Peyer's patch (tissue), 4 donors: ENCODE measurements at places on chromosomes 1 and 21.
A peak's percentile ranks its signal among the peaks of the same experiment; 100 is the strongest.

DNA sequence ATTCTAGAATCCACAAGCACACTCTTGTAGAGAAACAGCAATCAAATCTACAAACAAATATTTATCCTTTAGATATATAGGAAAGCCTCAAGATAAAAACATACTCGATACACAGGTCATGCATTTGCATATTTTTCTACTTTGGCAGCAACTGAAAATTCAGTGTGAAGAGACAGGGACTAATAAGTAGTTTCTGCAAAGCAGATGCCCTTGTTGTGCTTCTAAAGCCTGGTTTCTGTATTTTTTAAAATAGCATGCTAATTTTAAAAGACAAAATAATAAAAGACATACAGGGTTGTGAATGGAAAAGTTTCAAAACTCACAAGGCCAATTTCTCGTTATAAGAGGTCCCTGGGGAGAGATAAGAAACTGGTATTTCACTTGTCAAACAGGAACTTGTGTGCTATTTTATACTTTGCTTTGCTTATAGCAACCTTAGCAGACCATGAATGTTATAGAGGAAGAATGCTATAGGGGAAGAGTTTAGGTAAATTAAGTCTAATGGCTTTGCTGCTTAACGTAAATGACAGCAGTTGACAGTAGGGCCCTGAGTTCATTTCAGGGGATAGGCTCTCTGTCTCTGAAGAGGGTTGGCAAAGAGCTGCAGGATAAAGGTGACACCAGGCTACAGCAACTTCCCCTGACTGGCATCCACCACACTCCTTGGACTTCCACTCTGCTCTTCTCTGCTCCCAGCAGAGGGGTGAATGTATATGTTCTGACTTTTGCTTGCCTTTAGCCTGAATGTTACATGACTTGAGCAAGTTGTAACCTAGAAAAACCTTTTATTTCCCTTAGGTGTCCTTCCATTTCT is 9.4 kb upstream of the RGS13 start:
- no peaks in the 10 kb centered on the region for H3K4me1 ChIP-seq
- no peak overlapping the region for H3K27ac ChIP-seq
- H3K27me3 ChIP-seq, result no peaks in the 10 kb centered on the region
- no peaks in the 10 kb centered on the region for H3K36me3 ChIP-seq

GRCh38 chr1:166870584-166870983 is 5.5 kb downstream of the TADA1 start:
- no peak overlapping the region for H3K27ac ChIP-seq
- peaks cover 24% of the 10 kb centered on the region for H3K36me3 ChIP-seq
- H3K4me3 ChIP-seq, result no peak overlapping the region
- DNase-seq, result no peak
- no peaks in the 10 kb centered on the region for H3K27me3 ChIP-seq
- H3K4me1 ChIP-seq, result no peaks in the 10 kb centered on the region

GRCh38 chr1:53295726-53296116 is 32.1 kb downstream of the LRP8 start:
- H3K36me3 ChIP-seq, result no peaks in the 10 kb centered on the region
- H3K27me3 ChIP-seq, result no peaks in the 10 kb centered on the region
- DNase-seq, result no peak

- no peak for DNase-seq
- no peaks in the 10 kb centered on the region for H3K4me1 ChIP-seq
- no peak overlapping the region for H3K27ac ChIP-seq
- H3K27me3 ChIP-seq, result no peaks in the 10 kb centered on the region
- H3K36me3 ChIP-seq, result no peaks in the 10 kb centered on the region
These were observed 59.9 kb downstream of the TP53BP2 start for GRCh38 chr1:223785808-223786207.

DNA sequence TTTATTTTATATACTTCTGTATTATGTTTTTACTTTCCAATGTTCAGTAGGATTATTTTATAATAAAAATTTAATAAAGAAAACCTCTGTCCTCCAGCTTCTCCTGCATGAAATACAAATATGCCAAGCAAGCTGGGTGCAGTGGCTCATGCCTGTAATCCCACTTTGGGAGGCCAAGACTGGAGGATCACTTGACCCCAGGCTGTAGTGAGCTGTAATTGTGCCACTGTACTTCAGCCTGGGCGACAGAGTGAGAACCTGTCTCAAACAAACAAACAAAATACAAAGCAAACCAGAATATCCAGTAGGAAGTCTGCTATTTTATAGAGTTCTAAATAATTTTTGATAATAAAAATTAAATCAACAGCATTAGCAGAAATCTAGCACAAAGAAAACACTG is 168.8 kb downstream of the EIF4G3 start:
- H3K36me3 ChIP-seq, result no peaks in the 10 kb centered on the region
- no peaks in the 10 kb centered on the region for H3K4me1 ChIP-seq
- no peak overlapping the region for H3K4me3 ChIP-seq
- H3K27me3 ChIP-seq, result no peaks in the 10 kb centered on the region

DNA sequence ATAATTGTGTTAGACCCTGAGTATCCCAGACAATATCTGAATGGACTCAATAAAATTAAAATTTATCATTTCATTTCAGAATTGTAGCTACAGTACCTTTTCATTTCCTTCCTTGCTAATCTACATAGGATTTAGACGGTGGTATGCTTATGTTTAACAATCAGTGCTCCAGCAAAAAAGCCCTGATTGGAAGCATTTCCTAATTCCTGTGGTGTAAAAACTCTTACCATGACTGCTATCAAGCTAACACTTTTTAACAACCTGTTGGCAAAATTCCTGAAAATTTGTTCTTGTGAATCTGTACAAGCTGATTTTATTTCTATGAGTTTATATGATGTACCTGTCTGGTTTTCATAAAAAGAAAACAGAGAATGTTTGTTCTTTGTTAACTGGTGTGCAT is 5.2 kb upstream of the FNBP1L start:
- no peaks in the 10 kb centered on the region for H3K27me3 ChIP-seq
- no peak for DNase-seq
- H3K4me1 ChIP-seq, result no peaks in the 10 kb centered on the region
- H3K27ac ChIP-seq, result peak overlapping the region; percentile 74

- no peaks in the 10 kb centered on the region for H3K36me3 ChIP-seq
- no peak for DNase-seq
- H3K4me1 ChIP-seq, result no peaks in the 10 kb centered on the region
- no peak overlapping the region for H3K27ac ChIP-seq
- no peak overlapping the region for H3K4me3 ChIP-seq
These were observed 49.8 kb downstream of the EPHB2 start for GRCh38 chr1:22760455-22760854.

DNA sequence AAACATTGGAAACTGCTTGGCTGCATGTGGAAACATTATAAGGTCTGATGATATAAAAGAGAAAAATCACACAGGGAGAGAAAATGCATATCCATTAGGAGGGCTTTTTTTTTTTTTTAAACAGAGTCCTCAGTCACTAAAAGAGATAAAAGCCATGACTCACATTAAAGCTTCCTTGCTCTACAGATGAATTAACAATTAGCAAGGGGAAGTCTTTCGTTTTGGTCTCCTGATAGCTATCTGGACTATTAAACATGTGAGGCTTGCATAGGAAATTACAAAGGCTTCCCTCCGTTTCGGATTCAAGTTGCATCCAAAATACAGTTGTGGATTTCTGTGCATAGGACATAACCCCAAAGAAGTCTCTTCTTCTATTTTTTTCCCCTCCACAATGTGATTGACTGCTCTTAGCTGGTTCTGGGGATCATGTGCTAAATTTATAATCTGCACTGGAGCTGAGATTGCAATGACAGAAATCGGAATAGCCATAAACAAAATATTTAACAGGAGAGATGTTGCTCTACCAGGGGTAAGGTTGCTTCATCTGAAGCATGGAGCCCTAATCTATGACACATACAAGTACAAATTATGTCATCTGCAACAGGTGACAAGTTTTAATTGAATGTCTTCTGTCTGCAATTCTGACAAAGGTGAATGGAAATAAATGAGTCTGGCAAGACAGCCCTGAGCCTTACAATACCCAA is 146.8 kb downstream of the ESRRG start:
- H3K4me3 ChIP-seq, result no peak overlapping the region
- DNase-seq, result no peak
- H3K27ac ChIP-seq, result no peak overlapping the region
- H3K36me3 ChIP-seq, result no peaks in the 10 kb centered on the region
- no peaks in the 10 kb centered on the region for H3K27me3 ChIP-seq

- H3K27ac ChIP-seq, result no peak overlapping the region
- no peaks in the 10 kb centered on the region for H3K27me3 ChIP-seq
- no peaks in the 10 kb centered on the region for H3K36me3 ChIP-seq
- no peak overlapping the region for H3K4me3 ChIP-seq
- H3K4me1 ChIP-seq, result no peaks in the 10 kb centered on the region
- DNase-seq, result no peak
These were observed 126.7 kb upstream of the KRTAP19-8 start for GRCh38 chr21:31164713-31165694.

GRCh38 chr1:44321466-44321865 is 33.6 kb downstream of the ERI3 start:
- no peaks in the 10 kb centered on the region for H3K4me1 ChIP-seq
- no peak for DNase-seq
- H3K27me3 ChIP-seq, result no peaks in the 10 kb centered on the region
- no peak overlapping the region for H3K4me3 ChIP-seq

DNA sequence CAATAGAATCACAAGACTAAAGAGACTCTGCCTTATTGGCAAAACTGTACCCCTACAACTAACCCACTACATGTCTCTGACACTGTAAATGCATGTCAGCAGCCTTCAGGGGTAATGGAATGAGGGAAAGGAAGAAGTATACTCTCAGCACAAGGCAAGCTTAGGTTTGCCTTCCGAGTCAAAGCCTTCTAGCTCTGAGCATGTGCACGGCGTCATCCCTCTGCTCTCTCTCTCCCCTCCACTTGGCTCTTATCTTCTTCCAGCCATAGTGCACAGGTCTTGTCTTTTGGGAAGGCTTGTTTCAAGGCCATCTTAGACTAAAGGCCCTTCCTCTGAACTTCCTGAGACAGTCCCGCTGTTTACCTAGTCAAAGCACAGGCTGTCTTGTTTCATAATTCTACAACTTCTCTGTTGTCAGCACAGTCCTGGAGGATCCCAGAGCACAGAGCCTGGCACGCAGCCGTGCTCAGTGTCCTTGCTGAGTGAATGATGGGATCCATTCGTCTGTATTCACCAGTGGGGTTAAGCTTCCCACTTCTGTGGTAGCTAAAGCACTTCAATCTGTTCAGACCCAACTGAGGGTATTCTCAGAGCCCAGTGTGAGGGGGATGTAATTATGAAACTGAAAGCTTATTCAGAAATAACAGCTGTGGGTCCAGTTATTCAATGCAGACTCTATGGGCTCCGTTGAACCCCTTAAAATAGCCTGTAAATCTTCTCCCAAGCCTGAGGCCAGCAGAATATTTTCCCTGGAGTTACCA is 166.5 kb upstream of the PLD5 start:
- DNase-seq, result no peak
- no peaks in the 10 kb centered on the region for H3K36me3 ChIP-seq
- H3K4me1 ChIP-seq, result no peaks in the 10 kb centered on the region
- no peak overlapping the region for H3K4me3 ChIP-seq
- no peak overlapping the region for H3K27ac ChIP-seq

DNA sequence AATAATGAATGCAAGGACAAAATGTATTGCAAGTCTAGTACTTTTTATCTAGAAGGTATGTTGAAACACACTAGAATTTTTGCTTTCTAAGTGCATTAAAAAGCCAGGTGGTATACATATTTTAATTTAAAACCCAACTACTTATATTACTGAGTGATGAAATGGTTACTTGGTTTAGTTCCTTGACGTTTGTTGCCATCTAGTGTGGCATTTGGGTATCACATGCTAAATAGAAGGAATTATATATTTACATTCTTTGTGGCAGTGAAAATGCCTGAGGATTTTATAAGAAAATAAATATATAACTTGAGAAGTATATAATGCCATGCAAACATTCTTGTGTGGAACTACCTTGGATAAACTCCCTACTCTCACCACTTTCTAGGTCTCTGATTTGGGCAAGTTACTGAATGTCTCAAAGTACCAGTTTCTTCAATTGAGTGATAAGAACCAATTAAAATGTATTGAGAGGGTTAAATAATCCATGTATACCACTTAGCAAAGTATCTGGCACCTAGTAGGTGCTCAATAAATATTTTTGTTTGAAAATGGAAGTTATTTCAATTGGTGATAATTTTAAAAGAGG is 69.6 kb downstream of the SDCCAG8 start:
- H3K4me3 ChIP-seq, result no peak overlapping the region
- no peaks in the 10 kb centered on the region for H3K36me3 ChIP-seq
- H3K4me1 ChIP-seq, result no peaks in the 10 kb centered on the region
- no peak for DNase-seq
- H3K27ac ChIP-seq, result no peak overlapping the region

GRCh38 chr1:103790172-103790571 is 40.5 kb downstream of the AMY1C start:
- H3K4me1 ChIP-seq, result no peaks in the 10 kb centered on the region
- H3K36me3 ChIP-seq, result no peaks in the 10 kb centered on the region
- H3K27me3 ChIP-seq, result no peaks in the 10 kb centered on the region
- DNase-seq, result no peak
- H3K4me3 ChIP-seq, result no peak overlapping the region

- no peak overlapping the region for H3K4me3 ChIP-seq
- H3K27me3 ChIP-seq, result no peaks in the 10 kb centered on the region
- no peaks in the 10 kb centered on the region for H3K4me1 ChIP-seq
- H3K36me3 ChIP-seq, result no peaks in the 10 kb centered on the region
- DNase-seq, result no peak
These were observed 19.0 kb upstream of the POGZ start for GRCh38 chr1:151478140-151478812.

DNA sequence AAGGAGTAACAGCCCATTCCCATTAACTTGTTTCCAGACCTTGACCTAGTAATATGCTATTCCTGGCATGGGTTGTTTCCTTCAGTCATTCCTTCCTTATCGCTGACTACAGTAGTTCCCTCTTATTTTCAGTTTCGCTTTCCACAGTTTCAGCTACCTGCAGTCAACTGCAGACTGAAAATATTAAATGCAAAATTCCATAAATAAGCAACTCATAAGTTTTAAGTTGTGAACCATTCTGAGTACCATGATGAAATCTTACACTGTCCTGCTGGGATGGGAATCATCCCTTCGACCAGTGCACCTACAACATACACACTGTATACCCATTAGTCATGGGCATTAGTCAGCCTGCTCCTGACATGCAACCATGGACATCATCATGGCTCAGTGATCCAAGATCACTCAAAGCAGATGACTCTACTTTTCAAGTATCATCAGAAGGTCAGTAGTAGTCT is 66.7 kb downstream of the CCDC30 start:
- no peaks in the 10 kb centered on the region for H3K27me3 ChIP-seq
- H3K27ac ChIP-seq, result no peak overlapping the region
- H3K36me3 ChIP-seq, result no peaks in the 10 kb centered on the region
- H3K4me1 ChIP-seq, result no peaks in the 10 kb centered on the region
- DNase-seq, result no peak
- H3K4me3 ChIP-seq, result no peak overlapping the region
